ENCODE measurements at places on chromosomes 5 and 9.

GRCh38 chr5:115168829-115169486, 750 bp downstream of the TRIM36 start:
- no peak for DNase-seq

DNA sequence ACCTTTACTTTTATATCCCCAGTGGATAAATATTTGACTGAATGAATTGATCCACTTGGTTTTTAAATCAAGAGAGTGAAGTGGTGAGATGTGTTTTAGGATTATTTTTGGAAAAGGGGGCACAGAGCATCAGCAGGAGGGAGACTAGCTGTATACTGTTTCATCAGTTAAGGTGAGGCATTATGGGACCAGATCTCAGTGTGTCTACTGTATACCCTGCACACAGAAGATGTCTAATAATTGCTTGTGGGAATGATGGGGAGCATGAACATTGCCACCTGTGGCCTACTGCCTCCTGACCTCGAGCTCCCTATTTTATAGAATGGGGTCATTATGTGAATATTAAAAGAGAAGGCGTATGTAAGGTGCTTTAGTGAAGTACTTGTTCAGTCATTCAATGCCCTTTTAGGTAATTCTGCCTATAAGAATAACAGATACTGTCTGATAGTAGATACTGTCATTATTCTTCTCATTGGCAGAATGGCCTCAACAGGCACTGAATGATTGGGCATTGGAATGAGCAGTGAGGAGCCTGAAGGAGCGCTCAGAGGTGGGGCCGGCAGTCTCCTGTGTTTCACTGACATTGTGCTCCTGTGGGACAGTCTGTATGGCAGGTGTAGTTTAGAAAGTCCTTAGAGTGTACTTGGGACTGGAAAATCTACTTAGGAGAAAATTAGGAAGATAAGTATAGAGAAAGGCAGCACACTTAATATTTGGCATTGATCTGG, 47.4 kb upstream of the FAM120AOS start:
- DNase-seq, result no peak

DNA sequence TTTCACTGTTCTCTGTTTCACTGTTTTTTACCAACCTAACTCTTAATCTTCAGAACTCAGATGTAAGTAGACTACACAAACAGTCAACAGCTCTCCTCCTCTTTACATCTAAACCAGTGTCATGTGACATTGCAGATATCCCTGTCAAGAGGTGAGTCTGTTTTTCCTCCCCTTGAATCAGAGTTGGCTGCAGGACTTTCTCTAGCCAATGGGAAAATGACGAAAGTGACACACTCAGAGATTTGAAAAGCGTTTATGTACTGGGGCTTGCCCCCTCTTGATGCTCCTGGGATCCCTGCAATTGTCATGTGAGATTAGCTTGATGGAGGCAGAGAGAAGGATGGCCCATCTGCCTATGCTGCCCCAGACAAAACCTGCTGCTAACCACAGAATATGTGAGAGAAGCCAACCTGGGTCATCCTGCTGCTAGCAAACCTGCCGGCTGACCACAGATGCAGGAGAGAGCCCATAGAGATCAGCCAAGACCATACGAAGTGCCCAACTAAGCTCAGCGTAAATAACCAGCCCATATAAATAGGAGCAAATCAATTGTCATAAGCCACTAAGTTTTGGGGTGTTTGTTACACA, 111.1 kb downstream of the ASTN2 start:
- no peak for DNase-seq

- DNase-seq, result no peak
Measured at GRCh38 chr5:35608881-35609779, 8.5 kb upstream of the SPEF2 start.

DNA sequence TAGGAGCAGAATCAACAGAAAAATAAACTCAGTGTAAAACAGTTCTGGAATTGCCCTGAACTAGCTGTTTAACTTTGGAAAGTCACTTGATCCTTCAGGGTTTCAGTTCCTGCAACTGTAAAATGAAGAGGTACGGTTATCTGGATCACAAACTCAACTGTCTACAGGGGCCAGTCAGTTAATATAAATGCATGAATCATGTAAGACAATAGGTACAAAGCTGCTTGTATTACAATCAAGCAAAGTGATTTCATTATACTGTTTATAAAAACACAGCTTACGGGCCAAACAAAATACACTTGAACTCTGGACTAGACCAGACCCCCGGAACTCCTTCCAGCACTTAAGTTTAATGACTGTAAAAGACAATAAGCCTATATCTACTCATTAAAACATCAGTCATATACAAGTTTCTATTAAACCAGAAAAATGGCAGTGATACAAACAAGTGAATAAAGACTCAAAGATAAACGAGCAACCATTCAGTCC, 73.0 kb downstream of the MRPS27 start:
- peak; percentile 32 for DNase-seq

GRCh38 chr5:167311340-167311739, 980.1 kb upstream of the WWC1 start:
- no peak for DNase-seq

DNA sequence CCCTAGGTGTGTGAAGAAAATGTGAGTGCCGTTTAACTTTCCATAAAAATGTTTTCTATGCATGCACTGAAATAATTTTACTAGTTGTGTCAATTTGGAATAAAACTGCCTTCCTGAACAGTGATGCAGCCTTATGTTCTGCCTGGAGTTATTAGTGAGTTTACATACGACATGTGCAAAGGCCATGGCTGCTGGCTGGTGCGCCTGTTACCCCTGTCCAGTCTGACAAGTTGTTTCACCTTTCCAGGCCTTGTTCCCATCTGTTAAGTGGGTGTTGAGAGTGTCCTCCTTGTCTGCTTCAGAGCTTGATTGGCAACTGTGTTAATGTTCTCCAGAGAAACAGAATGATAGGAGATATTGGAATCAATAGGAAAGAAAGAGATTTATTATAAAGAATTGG, 60.6 kb downstream of the TJP2 start:
- no peak for DNase-seq

GRCh38 chr5:132825033-132825833, 5.2 kb downstream of the SHROOM1 start:
- no peak for DNase-seq

DNA sequence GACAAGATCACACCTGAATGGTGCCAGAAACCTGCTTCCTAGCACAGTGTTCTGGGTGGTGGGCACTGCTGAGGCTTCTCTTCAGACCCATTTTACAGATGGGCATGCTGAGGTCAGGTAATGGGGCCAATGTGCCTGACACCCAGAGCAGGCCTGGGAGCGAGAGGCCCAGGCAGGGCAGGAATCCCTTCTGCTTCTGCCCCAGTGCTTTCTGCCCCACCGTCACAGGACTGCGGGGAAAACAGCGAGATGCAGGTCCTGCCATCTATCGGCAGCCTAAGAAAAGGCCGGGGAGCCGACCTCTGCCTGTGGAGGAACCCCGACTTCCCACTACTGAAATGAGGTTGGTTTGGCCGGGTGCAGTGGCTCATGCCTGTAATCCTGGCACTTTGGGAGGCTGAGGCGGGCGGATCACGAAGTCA, 22.8 kb upstream of the RNU6ATAC start:
- DNase-seq, result no peak

DNA sequence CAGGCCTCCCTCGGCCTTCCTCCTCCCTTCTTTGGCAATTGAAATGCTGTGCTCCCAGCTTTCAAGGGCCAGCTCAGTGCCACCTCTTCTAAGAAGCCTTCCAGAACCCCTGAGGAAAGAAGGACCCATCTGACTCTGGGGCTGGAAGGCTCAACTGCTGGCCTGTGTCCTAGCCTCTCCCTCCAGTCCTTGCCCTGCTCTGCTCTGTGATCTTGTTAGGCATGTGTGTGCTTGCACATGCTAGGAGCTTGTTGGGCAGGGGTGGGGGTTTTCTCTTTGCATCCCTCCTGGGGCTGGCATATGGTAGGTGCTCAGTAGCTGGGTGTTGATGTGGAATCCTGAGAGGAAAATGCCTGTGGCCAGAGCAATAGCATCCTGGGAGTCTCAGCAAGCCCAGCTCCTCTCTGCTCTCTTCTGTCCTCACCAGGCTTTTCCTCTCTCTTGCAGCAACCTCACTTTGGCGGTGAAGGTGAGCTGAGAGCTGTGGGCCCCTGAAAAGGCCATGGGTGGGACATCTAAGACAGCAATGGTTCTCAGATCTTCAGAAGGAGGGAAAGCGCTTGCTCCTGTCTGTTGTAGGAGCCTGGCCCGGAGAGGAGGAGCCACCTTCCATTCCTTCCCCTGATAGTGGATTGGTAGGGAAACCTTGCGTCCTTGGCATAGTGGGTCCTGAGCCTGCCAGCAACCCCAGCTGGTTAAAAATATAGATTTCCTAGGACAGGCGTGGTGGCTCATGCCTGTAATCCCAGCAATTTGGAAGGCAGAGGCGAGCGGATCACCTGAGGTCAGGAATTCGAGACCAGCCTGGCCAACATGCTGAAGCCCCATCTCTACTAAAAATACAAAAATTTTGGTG, 9.9 kb downstream of the DOLK start:
- DNase-seq, result no peak

- no peak for DNase-seq
Measured at GRCh38 chr5:29382780-29383179, 1810.7 kb upstream of the CDH6 start.

GRCh38 chr5:132639706-132640130, 18.3 kb upstream of the IL13 start:
- DNase-seq, result no peak

- DNase-seq, result no peak
Measured at GRCh38 chr5:55568654-55569512, 34.1 kb upstream of the PLPP1 start.

DNA sequence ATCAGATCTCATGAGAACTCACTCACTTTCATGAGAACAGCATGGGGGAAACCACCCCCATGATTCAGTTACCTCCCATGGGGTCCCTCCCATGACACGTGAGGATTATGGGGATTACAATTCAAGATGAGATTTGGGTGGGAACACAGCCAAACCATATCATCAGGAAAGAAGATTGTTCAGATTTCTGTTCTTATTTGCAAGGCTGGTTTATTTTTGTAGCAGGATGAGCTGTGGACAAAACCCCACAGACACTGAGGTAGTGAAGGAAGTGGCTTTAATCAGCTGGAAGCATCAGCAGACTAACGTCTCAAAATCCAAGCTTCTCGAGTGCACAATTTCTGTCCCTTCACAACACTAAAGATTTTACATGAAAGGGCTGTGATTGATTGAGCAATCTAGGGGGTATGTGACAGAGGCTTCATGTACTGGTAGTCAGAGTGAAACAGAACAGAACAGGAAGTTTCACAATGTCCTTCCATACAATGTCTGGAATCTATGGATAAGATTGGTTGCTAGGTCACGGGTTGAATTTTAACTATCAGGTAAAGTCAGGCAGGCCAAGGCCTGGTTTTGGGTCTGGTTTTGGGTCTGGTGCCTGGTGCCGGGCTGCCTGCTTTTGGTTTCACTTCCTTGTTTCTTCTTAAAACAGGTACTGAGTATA, 91.3 kb upstream of the ZNF366 start:
- peak; percentile 97 for DNase-seq

DNA sequence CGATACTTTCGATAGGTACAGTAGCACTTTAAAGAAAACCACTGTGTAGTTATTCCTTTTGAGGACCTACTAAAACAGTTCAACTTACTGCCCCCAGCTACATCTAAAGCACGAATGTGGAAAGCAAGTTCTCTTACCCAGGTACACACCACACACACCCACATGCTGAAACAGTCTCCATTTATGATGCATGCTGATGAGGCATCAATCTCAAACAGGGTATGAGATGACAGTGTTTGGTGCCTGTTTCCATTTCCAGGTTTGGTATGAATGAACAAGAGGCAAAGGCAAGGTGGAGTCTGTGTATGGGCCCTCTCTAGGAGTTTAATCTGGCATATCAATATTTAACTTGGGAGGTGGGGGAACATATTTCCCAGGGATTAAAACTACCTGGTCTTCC, 13.9 kb downstream of the HMGXB3 start:
- no peak for DNase-seq

DNA sequence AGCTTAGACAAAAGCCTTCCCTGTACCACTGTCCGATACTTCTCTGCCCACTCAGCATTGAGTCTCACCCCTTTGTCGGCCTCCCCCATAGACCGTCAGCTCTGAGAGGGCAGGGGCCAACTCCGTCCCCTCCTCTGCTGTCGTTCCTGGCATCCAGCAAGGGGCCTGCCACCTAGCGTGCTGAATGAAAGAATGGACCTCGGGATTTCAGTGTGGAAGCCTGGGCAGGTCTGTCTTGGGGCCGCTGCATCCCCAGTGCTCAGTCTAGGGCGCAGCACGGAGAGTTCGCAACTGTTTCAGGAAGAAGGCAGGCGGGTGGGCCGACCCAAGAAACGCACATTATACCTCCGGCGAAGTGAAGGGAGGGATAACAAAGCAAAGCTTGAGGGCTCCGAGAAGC, 1.5 kb upstream of the TOR1B start:
- no peak for DNase-seq

DNA sequence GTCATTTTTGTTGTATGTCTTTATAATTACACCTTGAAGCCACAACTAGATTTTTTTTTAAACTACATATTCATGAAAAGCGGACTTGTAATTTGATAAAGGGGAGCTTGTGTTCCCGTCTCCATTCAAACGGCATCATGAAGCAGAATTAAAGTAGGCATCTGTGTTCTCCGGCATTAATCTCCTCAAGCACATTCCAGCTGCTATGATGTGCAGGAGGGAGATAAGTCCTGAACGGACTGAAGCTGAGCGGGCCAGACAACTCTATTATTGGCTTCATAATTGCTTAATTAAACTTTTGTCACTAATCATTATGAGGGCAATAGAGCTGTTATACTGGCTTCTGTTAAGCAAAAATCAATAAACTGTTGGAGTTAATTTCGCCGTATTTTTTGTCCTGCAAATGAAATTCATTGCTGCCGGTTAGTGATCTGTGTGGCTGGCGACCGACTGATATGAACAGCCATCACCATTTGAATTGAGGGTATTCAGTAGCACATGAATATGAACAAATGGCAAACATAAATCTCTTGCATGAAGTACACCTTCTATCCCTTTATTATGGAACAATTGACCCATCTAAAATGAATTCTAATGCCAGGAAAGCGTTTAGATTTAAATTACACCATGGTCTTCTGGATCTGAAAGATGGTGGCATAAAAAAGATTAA, 408.8 kb upstream of the IRX1 start:
- DNase-seq, result no peak

GRCh38 chr5:136192015-136192525, 892 bp downstream of the SMIM32 start:
- peak; percentile 11 for DNase-seq

DNA sequence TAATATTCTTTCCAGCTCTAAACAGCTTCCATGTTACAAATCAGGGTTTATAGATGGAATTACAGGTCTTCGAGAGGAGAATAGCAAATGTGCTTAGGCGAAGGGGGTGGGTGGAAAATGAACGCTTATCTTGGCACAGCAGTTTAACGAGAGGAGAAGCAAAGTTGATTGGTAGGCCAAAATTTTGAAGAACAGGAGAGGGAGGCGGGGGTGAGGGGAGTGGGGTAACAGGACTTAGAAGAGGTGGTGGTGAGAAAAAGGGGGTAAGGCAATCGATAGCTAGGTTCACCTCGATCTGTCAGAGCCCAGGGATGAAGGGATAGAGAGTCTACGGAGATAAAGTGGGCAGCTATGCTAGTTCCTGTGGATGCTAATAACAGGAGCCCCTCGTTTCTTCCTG, 764 bp downstream of the ANKRA2 start:
- DNase-seq, result peak; percentile 13
